ENCODE measurements at places on chromosomes 7 and 10.

- DNase-seq, result no peak
These were observed 45.3 kb downstream of the LRRC72 start for GRCh38 chr7:16571941-16572340.

DNA sequence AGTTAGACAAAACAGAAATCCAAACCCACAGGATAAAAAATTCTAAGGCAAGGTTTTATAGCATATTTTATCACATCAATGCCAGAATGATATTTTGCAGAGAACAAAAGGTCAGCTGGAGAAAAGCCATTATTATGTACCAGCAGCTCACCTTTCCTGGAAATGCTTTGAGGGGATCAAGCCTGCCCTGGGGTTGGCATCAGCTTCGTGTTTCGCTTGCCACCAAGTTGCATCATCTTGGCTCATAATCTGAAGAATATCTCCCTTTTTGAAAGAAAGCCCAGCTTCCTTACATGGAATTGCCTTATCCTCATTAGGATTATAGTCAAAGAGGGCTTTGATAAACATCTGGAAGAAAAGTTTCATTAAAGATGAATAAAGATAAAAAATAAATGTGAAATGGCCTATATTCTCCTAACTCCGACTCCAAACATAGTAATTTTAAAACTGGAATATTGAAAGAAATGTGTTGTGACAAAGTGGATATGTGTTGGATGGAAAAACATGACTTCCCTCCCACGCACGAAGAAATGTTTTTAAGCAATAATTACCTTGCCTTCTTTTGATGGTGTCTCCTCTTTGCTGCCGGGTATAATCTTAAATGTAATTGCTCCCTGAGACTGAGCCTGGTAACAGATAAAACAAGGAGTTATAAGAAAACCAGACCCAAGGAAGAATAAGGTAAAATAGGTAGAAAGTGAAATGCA is 121.3 kb upstream of the ODAD2 start:
- DNase-seq, result no peak

GRCh38 chr7:70607759-70608158 is 524.2 kb upstream of the GALNT17 start:
- no peak for DNase-seq

- DNase-seq, result no peak
These were observed 218.0 kb downstream of the CREB5 start for GRCh38 chr7:28630350-28630749.

DNA sequence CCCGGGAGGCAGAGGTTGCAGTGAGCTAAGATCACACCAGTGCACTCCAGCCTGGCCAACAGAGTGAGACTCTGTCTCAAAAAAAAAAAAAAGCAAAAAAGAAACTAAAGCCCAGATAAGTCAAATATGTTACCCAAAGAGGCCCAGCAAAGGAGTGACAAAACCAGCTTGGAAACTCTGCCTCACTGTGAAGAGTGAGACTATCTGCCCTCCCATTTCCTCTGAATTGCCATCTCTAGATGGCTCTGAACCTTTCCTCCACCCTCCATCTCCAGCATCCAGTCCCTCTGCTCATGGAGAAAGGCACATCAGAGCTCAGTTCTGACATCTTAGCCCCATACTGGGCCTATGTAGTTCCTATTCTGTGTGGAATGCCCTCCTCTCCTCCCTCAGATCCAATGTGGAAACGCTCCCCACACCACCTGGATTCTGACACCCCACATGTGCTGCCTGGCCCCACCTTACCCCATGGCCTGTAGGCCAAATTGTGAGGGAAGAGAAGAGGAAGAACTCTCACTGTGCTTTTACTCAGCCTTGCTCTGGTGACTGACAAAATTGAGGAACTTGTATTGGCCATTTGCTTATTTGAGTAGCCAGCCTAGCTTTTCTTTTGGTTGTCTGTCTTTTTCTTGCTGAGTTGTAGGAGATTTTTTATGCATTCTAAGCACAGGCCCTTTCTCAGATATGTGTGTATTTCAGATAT is 18.0 kb upstream of the NUDCD3 start:
- no peak for DNase-seq

DNA sequence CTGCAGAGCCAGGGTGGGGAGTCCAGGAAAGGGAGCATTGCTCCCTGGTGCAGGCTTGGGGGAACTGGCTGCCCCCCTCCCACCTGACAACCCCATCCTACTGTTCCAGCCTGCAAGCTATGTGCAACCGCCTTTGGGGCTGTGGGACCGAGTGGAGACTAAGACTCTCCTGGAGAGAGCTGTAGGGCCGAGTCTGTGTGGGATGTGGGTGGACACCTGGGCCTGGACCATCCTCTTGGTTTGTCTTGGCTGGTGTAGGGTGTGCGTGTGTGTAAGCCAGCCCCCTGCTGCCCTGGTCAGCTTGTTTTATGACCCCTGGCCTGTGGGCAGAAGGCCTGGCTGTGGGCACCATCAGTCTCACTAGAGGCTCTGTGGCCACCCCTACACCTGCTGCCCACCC is 1.6 kb upstream of the RAMP3 start:
- DNase-seq, result no peak

DNA sequence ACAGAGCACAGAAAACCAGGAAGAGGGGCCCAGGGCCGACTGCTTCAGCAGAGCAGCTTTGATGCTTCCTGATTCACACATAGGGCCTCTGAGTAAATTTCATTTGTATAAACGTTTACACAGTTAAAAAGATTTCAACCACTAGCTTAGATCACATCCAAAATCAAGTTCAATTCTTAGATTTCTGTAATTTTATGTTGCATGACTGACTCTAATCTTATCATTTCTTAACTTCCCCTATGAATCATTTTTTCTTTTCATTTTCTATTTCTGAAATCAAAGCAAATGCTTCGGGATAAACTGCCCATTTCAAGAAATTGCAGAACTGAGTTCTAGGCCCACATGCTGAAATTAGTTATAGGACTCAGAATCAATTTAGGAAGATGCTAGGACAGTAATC is 224.7 kb downstream of the INHBA start:
- DNase-seq, result no peak

GRCh38 chr10:103273041-103273441 is 3.9 kb upstream of the INA start:
- DNase-seq, result no peak

DNA sequence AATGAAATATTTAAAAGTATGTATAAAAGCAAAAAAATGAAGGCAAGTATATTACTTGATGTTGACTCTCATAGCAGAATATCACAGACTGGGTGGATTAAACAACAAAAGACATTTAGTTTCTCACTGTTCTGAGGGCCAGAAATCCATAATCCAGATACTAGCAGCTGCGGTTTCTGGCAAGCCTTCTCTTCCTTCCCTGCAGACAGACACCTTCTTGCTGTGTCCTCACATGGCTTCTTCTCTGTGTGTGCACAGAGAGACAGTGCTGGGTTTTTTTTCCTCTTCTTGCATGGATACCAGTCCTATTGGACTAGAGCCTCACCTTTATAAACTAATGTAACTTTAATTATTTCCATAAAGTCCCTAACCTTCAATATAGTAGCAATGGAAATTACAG is 127.9 kb upstream of the AKR1E2 start:
- no peak for DNase-seq

GRCh38 chr7:91226411-91226810 is 37.8 kb upstream of the FZD1 start:
- DNase-seq, result no peak

DNA sequence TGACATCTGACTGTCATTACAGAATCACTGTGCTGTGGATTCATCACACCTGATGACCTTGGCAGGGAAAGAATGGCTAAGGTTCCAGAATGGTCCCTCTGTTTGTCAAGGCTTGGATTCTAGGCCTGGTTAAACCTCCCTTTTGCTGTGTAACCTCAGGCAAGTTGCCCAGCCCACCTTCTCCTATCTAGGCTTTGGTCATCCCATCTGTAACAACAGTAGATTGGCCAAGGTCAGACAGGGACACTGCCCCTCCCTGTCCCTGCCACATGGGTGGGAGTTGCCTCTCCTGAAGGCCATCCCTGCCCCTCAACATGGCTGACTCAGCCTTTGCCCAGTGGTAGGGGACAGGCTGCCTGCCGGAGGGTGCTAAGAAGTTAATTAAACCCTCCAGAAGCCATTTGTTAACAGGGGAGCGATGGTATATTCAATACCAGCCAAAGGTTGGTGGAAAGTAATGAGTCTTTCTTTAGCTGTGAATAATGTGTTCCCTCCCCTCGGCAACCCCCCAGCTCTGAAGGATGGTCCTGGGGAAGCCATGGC is 149.8 kb upstream of the PCBD1 start:
- no peak for DNase-seq

- no peak for DNase-seq
These were observed 218.1 kb downstream of the WDR11 start for GRCh38 chr10:121069061-121069850.

DNA sequence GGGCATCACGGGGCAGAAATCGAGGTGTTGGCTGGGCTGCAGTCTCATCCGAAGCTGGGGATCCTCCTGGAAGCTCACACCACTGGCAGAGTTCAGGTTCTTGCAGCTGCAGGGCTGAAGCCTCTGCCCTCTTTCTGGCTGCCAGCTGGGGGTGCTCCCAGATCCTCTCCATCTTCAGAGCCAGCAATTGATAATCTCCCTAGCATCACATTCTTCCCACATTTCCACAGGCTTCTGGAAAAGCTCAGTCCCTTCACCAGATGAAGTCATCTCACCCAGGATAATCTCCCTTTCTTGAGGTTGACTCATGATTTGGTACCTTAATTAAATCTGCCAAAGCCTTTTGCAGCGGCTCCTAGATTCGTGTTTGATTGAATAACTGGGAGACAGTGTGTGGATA is 55.2 kb downstream of the NRP1 start:
- DNase-seq, result no peak

GRCh38 chr7:55020466-55020871 is 1.7 kb downstream of the EGFR start:
- no peak for DNase-seq

DNA sequence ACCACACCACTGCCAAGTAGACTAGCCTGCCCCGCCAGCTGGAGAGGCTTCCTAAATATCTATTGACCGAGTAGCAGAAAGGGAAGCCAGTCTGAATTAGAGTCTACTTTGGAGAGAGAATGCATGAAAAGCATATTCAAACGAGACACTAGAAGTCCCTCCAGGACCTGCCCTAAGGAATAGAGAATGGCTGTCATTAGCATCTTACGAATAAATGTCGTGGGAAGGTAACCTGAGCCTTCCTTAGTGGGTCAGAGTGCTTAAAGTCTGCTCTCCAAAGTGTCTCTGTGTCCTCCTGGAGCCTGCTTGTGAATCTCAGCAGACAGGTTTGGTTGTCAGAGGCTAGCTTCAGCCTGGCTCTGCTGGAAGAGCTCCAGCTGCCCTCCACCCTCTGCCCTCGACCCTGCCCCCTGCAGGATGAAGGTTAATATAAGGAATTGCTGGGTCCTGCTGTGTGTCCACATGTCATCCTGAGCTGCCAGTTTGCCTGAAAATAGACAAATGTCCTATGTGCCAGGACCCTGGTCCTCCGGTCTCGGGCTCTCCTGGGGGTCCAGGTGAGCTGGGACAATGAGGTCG is 33.4 kb downstream of the FAM241B start:
- DNase-seq, result no peak

- no peak for DNase-seq
These were observed 23.5 kb upstream of the ORC5 start for GRCh38 chr7:104231054-104232046.

GRCh38 chr7:18503126-18503866 is 7.7 kb downstream of the HDAC9 start:
- no peak for DNase-seq

GRCh38 chr10:92891885-92892690 is 43.8 kb downstream of the EXOC6 start:
- DNase-seq, result no peak

DNA sequence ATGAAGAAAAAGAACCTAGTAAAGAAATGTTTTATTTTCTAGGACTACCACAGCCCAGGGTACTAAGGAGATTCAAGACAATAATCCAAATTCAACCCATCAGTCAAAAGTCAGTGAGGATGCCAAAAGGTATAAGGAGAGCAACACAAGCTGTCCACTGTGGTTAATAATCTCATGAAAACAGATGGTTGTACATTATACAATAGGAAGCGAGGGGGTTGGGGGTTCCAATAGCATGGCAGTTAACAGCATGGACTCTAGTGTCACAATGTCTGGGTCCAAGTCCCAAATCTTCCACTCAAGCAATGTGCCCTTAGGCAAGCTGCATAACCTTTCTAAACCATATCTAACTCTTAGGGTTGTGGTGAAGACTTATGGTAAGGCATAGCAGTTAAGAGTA is 35.1 kb downstream of the BRAF start:
- no peak for DNase-seq

DNA sequence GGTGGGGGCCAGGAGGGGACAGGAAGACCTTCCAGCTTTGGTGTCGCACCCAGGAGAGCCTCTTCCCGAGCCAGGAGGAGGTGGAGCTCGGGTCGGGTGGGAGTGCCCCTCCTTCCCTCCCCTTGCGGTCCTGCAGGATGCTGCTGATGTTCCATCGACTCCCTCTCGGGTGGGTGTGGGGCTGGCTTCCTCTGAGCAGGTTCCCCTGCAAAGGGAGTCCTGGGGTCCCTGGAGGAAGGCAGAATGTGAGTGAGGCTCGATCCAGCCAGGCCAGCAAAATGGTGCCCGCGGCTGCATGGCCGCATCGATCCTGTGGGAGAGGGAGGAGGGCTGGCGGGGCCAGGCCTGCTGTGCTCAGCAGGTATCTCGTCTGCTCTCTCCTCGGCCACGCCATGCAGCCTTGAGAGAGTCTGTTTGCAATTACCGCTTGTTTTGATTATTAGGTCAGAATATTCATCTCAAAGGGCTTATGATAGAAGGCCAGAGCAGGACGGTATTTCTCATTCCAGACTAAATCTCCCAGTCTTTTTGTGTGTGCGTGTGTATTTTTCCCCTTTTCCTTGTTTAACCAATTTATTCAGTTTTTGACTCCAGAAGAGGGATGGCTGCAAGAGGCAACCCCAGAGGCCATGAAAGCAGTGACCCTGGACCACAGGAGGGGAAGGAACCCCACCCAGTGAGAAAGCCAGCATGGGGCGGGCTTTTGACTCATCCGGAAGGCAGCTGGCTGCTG is 137.3 kb upstream of the ZMIZ1 start:
- no peak for DNase-seq

GRCh38 chr10:5070648-5071410 is 23.4 kb upstream of the AKR1C3 start:
- no peak for DNase-seq

- DNase-seq, result no peak
These were observed 35.4 kb upstream of the HPS1 start for GRCh38 chr10:98482096-98482495.

Measured in activated gamma-delta T cell (primary cell).